ENCODE measurements at places on chromosomes 2 and 18.

DNA sequence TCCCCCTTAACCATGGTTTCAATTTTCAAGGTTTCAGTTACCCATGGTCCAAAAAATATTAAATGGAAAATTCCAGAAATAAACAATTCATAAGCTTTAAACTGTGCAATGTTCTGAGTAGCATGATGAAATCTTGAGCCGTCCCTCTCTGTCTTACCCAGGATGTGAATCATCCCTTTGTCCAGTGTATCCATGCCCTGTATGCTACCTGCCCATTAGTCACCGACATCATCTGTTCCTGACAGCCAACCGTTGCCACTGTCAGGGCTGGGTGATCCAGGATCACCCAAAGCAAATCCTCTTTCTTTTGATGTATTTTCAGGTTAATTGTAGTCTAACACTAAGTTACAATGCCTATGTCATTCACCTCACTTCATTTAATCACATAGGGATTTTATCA is 15.7 kb upstream of the OLA1 start:
- no peak for DNase-seq
- no peak overlapping the region for H3K4me3 ChIP-seq
- no peaks in the 10 kb centered on the region for H3K4me1 ChIP-seq
- no peak overlapping the region for H3K27ac ChIP-seq
- H3K27me3 ChIP-seq, result no peaks in the 10 kb centered on the region
- no peaks in the 10 kb centered on the region for H3K36me3 ChIP-seq

DNA sequence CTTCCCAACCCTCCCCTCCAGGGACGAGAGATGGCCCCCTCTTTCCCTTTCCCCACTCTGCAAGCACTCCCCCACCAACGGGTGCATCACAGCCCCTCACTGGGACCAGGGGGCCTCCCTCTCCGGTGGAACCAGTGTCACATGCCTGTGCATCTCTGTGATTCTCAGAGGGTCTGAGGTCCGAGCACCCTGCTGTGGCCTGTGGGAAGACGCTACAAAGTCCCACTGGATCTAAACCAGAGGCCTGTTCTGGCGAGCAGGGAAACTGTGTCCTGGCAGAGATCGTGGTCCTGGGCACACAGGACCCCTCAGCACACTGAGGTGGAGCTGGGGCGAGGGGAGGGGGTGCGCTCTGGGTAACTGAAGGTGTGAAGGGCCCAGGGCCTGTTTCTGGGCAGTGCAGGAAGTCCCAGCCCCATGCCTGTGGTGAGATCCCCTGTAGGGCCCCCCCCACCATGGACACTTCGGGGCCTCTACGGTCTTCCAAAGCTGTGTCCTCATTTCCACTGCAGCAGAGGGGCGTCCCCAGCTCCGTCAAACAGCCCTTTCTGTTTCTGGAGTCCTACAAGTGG is 8.0 kb downstream of the SNORC start:
- no peaks in the 10 kb centered on the region for H3K27me3 ChIP-seq
- no peak overlapping the region for H3K27ac ChIP-seq

DNA sequence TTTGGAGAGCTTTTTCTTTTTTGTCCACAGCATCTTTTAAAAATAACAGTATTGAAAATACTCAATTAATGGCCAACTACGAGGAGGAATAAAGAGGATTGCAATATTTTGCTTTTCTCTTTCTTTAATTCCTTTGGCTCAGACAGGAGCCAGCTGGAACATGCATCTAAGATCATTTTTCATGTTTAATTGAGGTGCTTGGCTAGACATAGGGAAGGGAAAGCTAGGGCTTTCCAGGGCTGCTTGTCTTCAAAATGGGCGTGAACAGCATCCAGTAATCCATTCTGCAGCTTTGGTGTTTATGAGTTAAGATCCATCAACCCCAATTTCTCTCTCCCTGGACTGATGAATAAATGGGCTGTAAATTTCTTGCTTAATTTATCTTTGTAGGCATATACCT is 323.0 kb downstream of the PTPRM start:
- no peaks in the 10 kb centered on the region for H3K36me3 ChIP-seq
- H3K27ac ChIP-seq, result no peak overlapping the region
- no peaks in the 10 kb centered on the region for H3K4me1 ChIP-seq

DNA sequence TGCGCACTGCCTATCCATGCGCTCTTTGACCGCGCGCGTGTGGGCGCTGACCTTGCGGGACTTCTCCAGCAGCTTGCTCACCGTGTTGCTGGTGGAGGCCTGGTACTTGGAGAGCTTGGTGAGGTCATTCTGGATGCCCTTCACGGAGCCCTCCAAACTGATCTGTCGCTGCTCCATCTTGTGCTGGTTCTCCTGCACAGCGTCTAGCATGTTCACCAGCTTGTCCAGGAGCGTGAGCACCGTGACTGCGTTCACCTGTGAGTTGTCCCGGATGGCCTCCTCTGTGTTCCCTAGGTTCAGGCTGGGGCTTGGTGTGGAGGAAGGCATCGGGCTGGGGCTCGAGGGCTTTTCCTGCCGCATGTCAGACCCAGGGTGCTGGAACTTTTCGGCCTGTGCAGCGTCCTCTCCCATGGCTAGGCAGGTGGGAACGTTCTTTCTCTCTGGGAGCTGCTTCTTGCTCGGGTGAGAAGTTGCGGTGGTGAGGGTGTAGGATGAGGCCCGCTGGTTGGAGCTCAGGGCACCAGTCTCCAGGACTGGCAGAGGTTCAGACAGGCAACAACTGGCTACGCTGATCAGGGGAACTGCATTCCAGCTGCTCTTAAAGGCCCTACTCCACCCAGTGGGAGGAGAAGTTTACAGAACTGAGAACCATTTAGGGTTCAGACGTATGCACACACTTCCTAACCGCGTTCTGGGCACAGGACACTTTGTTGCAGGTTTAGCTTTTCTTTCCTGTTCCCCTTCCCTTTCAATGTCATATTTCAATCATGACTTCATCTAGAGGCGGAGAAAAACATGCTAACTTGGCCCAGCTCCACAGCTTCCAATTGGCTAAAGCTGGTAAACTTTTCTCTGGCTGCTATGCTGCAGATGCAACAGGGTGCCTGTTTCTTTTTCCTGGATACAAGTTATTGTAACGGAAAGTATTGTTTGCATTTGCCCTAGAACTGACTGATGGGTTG is at the start of gene CAVIN2:
Gene CAVIN2, minus strand, starts transcription at position 574 of the 962 bp plus-strand sequence. Its CDS starts 163 bp downstream, at position 411.
- peaks cover 12% of the 10 kb centered on the region for H3K27me3 ChIP-seq
- H3K36me3 ChIP-seq, result no peaks in the 10 kb centered on the region

GRCh38 chr2:188220535-188220934 is 71.1 kb upstream of the GULP1 start:
- no peaks in the 10 kb centered on the region for H3K36me3 ChIP-seq
- no peaks in the 10 kb centered on the region for H3K4me1 ChIP-seq
- no peaks in the 10 kb centered on the region for H3K27me3 ChIP-seq
- DNase-seq, result no peak

DNA sequence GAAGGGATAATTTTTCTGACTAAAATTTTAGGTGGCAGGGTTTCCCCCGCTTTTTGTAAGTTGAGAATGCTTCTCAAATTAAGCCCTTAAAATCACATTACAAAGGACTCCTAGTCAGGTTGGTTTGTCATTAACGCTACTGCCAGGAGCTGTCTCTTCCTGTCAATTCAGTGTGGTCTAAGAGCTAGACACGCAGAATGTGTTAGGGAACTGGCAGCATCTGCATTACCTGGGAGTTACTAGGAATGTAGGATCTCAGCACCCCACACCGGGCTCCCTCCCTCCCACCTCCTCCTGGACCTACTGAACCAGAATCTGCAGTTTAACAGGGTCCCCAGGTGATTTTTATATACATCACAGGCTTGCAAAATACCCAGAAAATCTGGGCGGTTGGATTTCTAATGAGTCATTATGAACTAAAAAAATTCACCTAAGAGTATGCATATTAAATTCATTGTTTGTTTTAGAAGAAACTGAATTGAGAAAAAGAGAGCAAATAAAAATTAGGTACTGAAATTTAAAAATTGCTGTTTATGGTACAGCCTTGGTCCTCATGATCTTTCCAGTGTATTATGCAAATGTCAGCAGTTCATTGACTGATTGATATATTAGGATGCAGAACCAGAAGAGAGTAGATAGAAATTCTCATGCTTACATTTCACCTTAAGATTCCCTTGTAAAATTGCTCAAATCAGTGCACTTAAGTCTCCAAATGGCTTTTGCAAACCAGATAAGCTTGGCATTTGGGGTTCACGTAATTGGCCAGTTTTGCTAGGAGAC is 130.9 kb upstream of the ITGA6 start:
- H3K27me3 ChIP-seq, result peaks cover 4% of the 10 kb centered on the region
- H3K4me3 ChIP-seq, result no peak overlapping the region
- no peak for DNase-seq
- no peak overlapping the region for H3K27ac ChIP-seq

- no peaks in the 10 kb centered on the region for H3K27me3 ChIP-seq
- H3K4me3 ChIP-seq, result no peak overlapping the region
- H3K36me3 ChIP-seq, result no peaks in the 10 kb centered on the region
- no peak overlapping the region for H3K27ac ChIP-seq
Measured at GRCh38 chr2:36266536-36267121, 88.9 kb upstream of the CRIM1 start.

- no peak overlapping the region for H3K27ac ChIP-seq
- H3K4me1 ChIP-seq, result no peaks in the 10 kb centered on the region
- no peaks in the 10 kb centered on the region for H3K36me3 ChIP-seq
- H3K4me3 ChIP-seq, result no peak overlapping the region
- DNase-seq, result no peak
Measured at GRCh38 chr2:72917877-72918553, 696 bp downstream of the EMX1 start.

- H3K4me3 ChIP-seq, result no peak overlapping the region
- no peak overlapping the region for H3K27ac ChIP-seq
- H3K4me1 ChIP-seq, result peaks cover 27% of the 10 kb centered on the region
- H3K36me3 ChIP-seq, result no peaks in the 10 kb centered on the region
- H3K27me3 ChIP-seq, result peaks cover 2% of the 10 kb centered on the region
Measured at GRCh38 chr2:173550143-173550542, 195.5 kb downstream of the CDCA7 start.

DNA sequence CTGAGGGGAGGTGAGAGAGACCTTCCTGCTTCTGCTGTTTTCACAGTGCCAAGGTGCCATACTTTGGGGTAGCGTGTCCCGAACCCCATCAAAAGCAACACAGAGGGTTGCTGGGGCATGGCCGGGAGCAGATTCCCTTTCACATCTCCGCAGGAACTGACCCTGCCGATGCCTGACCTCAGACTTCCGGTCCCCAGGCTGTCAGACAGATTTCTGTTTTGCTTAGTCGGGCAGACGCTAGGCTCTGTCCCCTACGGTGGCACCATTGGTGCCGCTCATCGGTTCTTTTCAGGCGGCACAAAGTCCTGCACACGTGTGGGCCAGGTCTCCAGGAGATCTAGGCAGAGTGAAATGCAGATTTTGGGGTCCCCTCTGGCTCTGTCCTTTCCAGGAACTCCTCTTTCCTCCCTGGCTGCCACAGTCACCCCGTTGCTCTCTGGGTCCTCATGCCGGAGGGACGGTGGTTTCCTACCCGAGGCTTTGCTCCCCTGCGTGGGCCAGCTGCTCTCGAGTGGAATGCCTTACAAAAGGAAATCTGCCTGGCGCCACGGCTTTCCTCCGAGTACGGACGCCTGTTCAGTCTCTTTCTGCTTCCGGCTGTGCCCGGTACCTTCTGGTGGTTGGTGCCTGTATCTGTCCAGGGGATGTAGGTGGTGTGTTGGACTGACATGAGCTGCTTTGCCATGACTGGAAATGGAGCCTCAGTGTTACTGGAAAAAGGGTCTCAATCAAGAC is 39.3 kb downstream of the RTP5 start:
- H3K27ac ChIP-seq, result no peak overlapping the region
- H3K4me3 ChIP-seq, result no peak overlapping the region
- H3K36me3 ChIP-seq, result peaks cover 10% of the 10 kb centered on the region
- no peaks in the 10 kb centered on the region for H3K4me1 ChIP-seq
- no peak for DNase-seq

DNA sequence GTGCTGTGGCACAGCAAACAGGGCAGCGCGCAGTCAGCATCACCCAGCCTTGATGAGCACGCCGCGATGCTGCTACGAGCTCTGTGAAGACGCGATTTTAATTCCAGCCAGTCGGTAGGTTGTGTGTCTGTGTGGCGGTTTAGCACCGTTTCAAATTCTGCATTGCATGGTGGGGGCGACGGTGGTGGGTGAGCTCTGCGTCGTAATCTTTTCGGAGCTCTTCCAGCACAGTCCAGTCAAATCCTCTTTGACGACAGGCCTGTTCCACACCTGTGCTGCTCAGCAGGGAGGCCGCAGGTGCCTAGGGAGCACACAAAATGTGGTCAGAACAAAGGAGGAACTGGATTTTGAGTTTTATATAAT is 8.6 kb downstream of the ALLC start:
- H3K27me3 ChIP-seq, result peaks cover 2% of the 10 kb centered on the region
- no peaks in the 10 kb centered on the region for H3K36me3 ChIP-seq
- H3K4me1 ChIP-seq, result no peaks in the 10 kb centered on the region
- H3K27ac ChIP-seq, result no peak overlapping the region
- no peak overlapping the region for H3K4me3 ChIP-seq

GRCh38 chr2:2938481-2938880 is 439.1 kb downstream of the EIPR1 start:
- no peak overlapping the region for H3K4me3 ChIP-seq
- no peak for DNase-seq
- H3K36me3 ChIP-seq, result no peaks in the 10 kb centered on the region

Data from DND-41 (cell line).